Hippocampal formation (tissue), 2 donors: ENCODE measurements at places on chromosomes 4 and X.

DNA sequence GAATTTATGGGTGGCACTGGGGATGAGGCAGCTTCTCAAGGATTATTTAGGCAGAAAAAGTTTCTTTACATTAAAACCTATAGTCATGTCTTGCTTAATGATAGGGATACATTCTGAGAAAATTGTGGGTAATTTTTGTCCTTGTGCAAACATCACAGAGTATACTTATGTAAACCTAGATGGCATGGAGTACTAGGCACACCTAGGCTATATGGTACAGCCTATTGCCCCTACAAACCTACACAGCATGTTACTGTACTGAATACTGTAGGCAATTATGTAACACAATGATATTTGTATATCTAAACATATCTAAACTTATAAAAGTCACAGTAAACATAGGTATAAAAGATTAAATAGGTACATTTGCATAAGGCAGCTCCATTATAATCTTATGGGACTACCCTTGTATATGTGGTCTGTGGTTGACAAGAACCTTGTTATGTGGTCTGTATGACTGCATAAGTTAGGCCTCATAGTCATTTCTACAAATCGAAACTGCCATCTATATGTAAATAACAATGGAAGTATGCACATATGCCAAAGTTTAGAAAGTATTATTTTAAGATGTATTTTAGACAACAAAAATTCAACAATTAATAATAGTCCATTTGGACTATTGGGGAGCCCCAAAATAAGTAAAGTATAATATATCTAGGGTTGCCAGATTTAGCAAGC lies 87.3 kb downstream of the CFAP299 start:
- DNase-seq, result no peak

- DNase-seq, result no peak
Observed at GRCh38 chr4:2574009-2574408, 37.6 kb downstream of the FAM193A start.

GRCh38 chr4:2289955-2290333 lies 28.0 kb upstream of the MXD4 start:
- DNase-seq, result no peak

- no peak for DNase-seq
Observed at GRCh38 chr4:87133183-87133582, 87.2 kb downstream of the KLHL8 start.

DNA sequence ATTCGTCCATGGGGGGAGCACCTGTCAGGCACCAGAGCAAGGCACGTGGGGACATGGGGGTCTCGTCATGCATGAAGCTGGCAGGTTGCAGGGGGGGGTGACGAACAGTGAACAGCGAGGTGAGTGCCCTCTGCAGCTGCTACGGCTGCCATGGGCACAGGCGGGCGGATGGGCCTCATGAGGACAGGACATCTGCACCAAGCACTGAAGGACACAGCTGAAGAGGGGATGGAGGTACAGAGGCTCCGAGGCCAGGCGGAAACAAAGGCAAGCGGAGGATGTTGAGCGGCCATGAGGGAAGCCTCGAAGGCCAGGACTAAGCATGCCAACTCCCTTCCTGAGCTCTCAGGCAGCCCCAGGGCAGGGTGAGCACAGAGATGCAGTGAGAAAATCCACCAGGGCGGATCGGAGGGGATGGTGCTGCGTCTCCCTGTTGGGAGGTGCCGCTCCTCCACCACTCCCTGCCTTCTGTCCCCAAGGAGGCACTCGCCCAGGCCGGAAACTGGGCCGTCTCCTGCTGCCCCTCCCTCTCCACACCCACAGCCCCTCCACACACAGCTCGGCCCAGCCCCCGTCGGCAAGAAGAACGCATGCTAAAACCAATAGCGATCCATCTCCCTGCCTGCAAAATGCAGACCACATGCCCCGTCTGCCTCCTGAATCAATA lies 24.6 kb downstream of the ABLIM2 start:
- no peak for DNase-seq

GRCh38 chr4:151717909-151718628 lies 42.7 kb downstream of the GATB start:
- no peak for DNase-seq

- DNase-seq, result no peak
Observed at GRCh38 chrX:67555578-67556203, 11.9 kb downstream of the AR start.

- no peak for DNase-seq
Observed at GRCh38 chr4:109032671-109033070, 269.8 kb downstream of the COL25A1 start.

DNA sequence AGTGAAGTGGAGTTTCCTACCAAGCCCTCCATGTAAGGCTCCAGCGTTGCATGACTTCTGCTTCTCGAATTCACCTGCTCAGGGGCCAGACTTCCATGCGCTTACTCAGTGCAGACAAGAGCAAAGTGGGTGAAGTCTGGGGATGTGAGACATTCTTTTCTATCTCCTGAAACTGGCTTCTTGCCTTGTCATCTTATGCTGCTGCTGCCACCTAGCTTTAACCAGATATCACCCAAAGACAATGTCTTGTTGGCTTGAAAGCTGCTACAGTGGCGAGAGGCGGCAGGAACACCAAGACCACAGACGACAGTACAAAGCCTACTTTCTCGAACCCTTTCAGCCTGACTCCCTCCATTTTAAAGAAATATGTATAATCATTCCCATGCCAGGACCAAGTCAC lies 103.6 kb upstream of the ADGRG2 start:
- DNase-seq, result no peak

GRCh38 chrX:42869659-42870476 lies 91.9 kb upstream of the PPP1R2C start:
- DNase-seq, result no peak

GRCh38 chr4:145066063-145066501 lies 31.9 kb downstream of the ANAPC10 start:
- no peak for DNase-seq

DNA sequence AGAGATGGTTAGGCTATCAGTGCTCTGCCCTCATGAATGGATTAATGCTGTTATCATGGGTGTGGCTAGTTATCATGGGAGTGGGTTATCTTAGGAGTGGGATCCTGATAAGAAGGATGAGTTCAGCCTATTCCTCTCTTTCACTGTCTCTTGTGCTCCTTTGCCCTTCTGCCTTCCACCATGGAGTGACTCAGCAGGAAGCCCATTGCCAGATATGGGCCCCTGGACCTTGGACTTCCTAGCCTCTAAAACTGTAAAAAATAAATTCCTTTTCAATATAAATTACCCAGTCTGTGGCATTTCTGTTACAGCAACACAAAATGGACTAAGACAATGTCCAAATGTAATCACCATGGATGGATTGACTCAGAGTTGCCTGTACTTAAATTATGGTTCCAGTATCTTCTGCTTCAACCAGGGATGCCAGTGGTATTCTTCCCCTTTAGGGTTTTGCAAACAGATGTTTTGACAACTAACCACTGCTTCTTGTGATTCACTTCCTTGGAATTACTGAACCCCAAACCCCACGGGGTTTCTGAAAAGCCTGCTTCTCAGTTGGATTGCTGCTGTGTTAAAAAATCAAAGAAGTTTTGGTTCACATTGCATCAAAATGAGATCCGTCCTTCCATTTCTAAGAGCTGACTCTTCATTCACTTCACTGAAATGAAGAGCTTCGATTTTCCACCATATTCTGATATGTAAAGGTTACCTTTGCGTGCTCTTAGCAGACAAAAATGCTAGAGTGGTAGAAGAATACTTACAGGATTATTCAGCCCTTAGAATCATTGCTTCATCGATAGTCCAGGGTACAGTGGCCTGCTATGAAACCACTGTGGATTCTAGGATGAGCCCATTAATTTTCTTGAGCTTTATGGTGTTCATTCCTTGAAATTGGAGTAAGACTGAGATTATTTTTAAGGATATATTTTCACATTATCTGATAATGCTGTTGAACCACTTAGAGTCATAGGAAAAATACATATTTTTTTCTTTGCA lies 107.7 kb downstream of the FRMPD4 start:
- DNase-seq, result no peak

- DNase-seq, result no peak
Observed at GRCh38 chr4:10490996-10491395, 33.8 kb upstream of the ZNF518B start.

DNA sequence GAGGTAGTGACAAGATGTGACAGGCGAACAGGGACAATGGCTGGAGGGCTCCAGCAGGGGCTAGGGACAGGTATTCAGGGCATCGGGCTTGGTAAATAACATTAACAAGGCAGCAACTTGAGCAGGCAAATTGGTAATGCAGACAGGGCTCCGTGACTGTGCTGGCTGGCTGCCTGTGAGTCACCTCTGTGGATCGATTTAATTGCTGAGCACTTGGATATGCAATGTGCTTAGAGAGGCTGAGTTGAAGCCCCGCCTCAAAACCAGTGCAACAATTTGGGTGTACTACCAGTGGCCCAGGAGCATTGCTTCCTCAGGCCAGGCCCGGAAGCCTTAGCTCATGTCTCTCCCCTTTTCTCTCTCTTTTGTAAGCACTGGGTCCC lies 19.5 kb downstream of the CNGA2 start:
- no peak for DNase-seq

GRCh38 chr4:11805842-11806241 lies 377.1 kb upstream of the HS3ST1 start:
- peak; percentile 65 for DNase-seq

GRCh38 chr4:32962100-32962499 lies 2241.9 kb downstream of the PCDH7 start:
- DNase-seq, result no peak
